ENCODE measurements at places on chromosomes 1 and 21.

GRCh38 chr1:24071941-24072340 is 40.0 kb downstream of the MYOM3 start:
- DNase-seq: no peak

DNA sequence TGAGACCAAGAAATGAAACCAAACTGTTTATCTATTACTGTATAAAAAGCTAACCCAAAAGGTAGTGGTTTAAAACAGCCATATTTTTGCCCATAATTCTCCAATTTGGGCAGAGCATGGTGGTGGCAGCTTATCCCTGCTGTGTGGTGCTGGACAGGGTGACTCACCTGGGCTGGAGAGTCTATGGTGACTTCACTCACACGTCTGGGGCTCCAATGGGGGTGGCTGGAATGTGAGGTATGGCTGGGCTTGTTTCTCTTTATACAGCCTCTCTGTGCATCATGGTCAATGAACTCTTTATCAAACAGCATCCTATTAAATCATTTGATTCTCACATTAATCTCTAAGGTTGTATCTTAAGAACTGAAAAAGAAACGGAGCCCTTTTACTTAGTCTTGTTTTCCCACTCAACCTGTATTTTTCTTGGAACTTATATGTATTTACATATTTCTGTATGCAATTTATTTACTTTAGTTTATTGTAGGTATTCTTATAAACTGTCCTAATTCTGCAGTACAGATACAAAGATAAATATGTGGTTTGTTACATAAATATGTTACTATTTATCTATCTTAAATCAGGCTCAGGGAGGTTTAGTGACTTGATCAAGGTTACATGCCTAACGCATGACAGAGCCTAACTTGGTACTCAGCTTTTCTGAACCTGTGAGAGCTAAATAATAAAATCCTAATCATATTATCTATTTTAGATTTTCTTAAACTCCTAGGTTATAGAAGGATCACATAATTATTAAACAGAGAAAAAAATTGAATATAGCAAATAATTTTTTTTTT is 37.5 kb upstream of the WLS start:
- DNase-seq: no peak

- no peak for DNase-seq
Measured at GRCh38 chr1:188660572-188660971, 1817.1 kb downstream of the BRINP3 start.

DNA sequence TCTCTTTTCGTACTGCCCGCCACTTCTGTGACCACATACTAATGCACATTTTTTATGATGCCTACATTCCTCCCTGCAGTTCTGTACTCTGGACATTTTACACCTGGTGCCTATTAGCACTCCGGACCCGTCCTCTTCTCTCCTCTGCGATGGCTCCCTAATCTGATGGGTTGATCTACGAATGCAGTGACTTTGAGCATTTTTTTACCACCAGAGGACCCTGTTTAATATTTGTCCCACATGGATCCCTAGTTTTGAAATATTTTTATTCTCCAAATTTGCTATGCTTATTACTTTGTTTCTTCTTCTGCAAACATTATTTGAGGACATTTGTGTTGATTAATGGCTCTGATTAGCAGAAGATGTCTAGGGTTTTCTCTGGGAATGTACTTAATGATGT is 5.2 kb downstream of the PPFIA4 start:
- DNase-seq: no peak

DNA sequence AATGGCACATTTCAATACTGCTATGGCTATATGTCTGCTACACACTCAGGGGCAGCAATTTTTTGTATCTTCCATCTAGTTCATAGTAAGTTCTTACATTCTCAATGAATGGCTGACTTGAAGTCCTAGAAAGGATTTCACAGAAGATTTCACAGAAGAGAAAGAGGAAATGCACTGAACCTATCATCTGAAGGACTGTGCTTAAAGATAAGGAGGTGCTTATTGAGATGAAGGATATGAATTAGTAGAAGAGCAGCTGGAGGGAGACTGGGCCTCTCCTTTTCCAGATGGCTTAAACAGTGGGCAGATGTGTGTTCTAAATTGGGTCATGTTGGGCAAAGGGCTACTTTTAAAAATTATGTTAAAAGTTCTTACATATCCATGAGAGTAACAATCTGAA is 14.6 kb downstream of the ADAR start:
- DNase-seq: no peak

DNA sequence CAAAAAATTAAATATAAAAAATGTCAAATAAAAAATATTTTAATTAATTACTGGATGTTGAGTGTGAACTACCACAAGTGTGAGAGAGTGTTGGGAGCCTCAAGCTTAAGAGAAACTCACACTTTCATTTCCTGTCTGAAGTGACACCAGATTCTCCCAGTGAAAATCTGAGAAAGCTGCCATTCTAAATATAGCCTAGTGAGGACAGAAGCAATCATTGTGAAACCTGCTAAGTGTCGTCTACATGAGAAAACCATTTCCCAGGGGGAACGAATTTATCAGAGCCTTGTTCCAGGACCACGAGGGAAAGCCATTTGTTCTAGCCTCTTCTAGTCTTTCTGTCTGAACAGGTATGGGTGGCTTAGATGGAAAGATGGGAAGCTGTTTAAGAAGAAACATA is 329.3 kb upstream of the PRMT6 start:
- DNase-seq: no peak

All from stimulated activated CD4-positive, alpha-beta T cell treated with anti-CD3 and anti-CD28 coated beads, TNF-alpha, amount 100 ng/mL, for 1 hour (primary cell).